ENCODE measurements at places on chromosomes 4 and X. TPM values are rescaled to one million over a fixed set of nuclear protein-coding genes. Genes with fewer than 3 reads are reported as not detected.

DNA sequence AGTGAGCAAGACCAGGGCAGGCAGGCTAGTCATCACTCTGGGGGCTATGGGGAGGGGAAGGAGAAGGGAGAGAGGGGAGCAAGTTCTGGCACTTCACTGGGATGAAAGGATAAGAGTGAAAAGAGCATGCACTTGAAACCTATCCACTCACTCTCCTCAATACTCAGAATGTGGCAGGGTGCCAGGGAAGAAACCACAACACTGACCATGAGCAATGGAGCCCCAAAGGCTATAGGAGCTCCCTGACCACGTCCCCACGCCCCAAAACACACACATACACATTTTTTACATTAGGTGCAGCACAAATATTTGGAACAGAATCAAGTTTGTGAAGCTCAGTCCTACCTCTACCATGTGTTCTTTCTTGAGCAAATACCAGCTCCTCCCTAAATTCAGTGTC, 132.2 kb downstream of the IDS start:
- ATAC-seq, result no peak

PGM2 gene
- 20.4 TPM for total RNA-seq

DNA sequence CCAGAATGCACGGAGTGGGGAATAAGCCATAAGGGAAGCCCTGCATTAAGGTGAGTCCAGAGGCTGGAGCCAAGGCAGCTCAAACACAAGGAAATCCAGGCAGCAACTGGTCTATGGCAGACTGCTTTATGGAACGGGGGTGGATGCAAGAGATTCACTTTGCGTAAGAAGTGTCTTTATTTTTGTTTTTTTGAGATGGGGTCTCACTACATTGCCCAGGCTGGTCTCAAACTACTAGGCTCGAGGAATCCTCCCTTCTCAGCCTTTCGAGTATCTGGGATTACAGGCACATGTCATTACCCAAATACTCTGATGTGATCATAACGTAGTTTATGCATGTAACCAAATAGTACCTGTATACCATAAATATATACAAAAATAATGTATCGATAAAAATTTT, 199.5 kb downstream of the MAML3 start:
- ATAC-seq, result no peak

RAB9B gene
- total RNA-seq, result 9.4 TPM

GRCh38 chrX:44785652-44786051, 58.2 kb upstream of the DUSP21 start:
- ATAC-seq, result no peak

DNA sequence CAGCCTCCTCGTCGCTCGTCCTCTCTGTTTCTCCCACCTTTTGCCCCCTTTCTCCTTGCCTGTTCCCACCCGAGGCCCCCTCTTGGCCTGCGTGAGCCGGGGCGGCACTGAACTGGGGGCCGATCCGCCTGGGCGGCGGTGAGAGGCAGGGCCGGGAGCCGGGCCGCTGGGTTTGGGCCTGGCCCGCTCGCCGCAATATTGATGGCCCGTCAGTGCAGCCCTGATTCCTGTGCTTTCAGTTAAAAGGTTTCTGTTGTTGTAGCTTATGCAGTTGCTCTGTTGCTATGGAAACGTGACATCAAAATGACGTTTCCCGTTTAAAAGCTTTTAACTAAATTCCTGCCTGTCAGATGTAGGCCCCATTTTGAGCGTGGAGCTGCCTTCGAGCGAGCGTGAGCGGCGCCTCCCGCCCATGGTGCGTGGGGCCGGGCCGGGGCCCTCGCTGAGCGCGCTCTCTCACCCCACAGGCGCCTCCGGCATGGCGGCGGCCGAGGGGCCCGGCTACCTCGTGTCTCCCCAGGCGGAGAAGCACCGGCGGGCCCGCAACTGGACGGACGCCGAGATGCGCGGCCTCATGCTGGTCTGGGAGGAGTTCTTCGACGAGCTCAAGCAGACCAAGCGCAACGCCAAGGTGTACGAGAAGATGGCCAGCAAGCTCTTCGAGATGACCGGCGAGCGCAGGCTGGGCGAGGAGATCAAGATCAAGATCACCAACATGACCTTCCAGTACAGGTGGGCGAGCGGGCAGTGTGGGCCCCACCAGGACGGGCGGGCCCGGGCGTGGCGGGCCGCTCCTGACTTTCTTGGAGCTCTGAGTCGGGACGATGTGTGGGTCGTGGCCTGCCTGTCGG, at the start of gene MSANTD1:
Gene MSANTD1, plus strand, starts transcription at position 349 of the 851 bp plus-strand sequence. Its CDS starts 64 bp downstream, at position 413.
- no peak for ATAC-seq

PGRMC2 gene
- total RNA-seq, result 74.8 TPM

DNA sequence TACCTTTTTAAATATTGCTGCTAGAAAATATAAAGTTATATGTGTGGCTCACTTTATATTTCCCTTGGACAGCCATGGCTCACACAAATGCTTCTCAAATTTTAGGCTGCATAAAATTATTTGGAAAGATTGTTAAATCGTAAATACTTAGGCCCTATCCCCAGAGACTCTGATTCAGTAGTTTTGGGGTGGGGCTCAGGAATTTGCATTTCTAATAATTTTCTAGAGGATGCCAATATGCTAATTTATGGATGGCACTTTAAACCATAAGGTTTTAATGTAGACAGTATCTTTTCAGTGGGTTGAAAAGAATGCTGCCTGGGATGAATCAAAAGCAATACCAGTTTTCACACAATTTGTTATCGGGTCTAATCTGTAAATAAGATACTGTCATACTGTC, 49.7 kb downstream of the RAP1GDS1 start:
- ATAC-seq, result no peak

DNA sequence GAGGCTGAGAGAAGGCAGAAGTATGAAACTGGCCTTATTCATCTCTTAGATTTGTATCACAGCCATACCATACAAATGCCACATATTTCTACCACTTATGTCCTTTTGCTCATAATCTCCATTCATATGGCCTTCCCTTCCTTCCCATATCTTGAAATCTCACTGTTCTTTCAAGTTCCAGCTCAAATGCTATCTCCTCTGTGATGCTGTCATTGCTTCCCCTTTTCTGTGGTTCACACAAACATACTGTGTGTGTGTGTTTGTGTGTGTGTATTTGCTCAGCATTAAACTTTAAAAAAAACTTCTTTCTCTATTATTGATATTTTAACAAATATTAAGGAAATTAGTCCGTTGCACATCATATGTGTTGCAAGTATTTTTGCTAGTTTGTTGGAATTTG, 26.7 kb downstream of the PHKA1 start:
- ATAC-seq, result no peak

- ATAC-seq, result no peak
Observed at GRCh38 chr4:60809486-60809800, 390.7 kb upstream of the ADGRL3 start.

FRG2 gene
- not detected for total RNA-seq

CFAP299 gene
- 5.1 TPM for total RNA-seq

IL13RA2 gene
- 0.22 TPM for total RNA-seq

GRCh38 chr4:140906993-140907962, 151.1 kb upstream of the TBC1D9 start:
- ATAC-seq, result no peak

CDKL5 gene
- total RNA-seq, result 8.9 TPM

DNA sequence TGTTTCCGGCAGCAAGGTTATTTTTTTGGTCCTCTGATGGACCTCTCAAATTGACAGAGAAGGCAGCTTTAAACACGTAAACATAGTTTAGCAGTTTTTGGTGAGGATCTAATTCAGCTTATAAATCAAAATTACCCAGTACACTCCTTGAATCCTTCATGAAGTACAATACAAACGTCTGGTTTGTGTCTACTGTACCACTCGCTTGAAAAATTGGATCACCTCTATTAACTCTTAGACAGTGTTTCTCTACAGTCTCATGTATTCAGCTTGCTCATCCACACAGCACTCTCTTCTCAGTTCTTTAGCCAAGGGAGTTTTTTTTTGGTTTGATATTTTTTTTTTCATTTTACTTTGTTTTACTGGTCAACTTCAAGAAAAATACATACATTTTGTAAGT, 113.5 kb downstream of the RNF150 start:
- ATAC-seq, result no peak

GRCh38 chr4:6337331-6337935, 67.8 kb downstream of the WFS1 start:
- ATAC-seq, result no peak

GRCh38 chrX:2463973-2464676, 36.7 kb downstream of the DHRSX start:
- no peak for ATAC-seq

- ATAC-seq, result no peak
Observed at GRCh38 chr4:150938873-150939499, 76.1 kb downstream of the LRBA start.

DNA sequence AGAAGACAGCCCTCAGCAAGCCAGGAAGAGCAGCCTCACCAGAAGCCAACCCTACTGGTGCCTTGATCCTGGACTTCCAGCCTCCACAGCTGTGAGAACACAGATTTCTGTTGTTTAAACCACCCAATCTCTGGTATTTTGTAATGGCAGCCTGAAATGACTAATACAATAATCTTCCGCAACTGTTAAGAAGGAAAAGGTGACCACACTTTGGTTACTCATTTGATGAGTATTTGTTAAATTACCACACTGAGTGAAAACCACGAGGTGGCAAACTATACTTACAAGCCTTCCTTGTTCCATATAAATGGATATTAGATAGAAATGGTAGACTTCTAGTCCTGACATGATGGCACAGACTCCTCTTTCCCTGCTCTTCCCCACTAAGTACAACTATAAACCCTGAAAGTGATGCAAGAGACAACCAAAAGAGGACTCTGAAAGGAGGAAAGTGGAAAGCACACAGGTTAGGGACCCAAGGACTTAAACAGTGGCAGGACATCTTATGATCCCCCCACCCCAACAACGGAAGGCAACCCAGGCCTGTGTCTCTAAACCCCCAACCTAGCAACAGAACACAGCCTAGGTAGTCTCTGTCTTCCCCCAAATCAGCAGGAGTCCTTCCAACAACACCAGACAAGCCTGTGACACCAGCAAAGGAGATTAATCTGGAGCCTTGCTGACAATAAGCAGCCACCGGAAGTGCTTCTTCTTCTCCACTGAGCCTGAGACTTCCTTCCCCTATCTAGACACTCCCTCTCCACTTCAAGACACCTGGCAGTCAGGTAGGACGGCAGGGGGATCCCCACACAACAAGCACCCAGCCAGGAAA, 12.3 kb downstream of the ZNF182 start:
- no peak for ATAC-seq

DNA sequence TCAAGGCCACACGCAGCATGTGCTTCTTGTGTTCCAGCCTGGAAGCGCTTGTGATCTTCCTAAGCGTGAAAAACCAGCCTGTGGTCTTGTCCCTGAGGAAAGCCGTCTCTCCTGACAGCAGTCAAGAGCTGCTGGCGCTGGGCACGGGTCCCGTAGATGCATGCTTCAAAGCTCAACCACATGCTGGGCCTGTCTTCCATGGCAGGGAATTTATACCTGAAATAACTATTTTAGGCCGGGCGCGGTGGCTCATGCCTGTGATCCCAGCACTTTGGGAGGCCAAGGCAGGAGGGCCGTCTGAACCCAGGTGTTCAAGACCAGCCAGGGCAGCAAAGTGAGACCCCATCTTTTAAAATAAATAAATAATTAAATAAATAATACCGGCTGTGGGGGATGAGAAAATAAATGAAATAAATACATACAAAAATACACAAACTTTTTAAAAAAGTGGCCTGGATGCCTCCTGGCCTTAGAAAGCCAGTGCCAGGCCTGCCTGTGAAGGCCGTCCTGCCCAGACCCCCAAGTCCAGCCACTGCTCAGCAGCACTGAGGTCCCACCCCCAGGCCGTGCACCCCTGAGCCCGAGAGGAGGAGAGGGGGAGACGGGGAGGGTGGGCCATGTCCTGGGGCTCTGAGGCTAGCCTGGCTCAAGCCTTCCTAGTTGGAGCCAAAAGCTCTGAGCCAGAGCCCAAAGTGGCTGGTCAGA, 10.4 kb downstream of the LRPAP1 start:
- no peak for ATAC-seq

GRCh38 chrX:153460826-153461225, 9.6 kb downstream of the HAUS7 start:
- ATAC-seq, result peak; percentile 42

KLB gene
- total RNA-seq, result not detected

NXF2 gene
- total RNA-seq, result not detected

DNA sequence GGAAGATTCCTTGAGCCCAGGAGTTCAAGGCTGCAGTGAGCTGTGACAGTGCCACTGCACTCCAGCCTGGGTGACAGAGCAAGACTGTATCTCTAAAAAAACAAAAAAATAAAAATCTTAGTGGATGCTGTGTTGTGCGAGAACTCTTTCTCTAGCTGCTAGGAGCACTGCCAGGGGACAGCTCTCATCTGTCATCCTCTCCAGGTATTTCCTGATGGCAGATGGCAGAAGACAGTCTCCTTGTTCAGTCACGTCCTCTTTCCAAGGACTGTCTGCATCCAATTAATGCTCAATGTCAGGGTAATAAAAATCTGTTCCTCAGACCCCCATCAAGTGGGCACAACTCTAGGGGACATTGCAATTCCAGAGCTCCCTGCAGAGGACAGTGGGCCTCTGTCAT, 29.2 kb downstream of the PPM1K start:
- ATAC-seq, result no peak

Measured in gastroesophageal sphincter (tissue), 4 donors.